ENCODE measurements at places on chromosomes 6 and 20.

DNA sequence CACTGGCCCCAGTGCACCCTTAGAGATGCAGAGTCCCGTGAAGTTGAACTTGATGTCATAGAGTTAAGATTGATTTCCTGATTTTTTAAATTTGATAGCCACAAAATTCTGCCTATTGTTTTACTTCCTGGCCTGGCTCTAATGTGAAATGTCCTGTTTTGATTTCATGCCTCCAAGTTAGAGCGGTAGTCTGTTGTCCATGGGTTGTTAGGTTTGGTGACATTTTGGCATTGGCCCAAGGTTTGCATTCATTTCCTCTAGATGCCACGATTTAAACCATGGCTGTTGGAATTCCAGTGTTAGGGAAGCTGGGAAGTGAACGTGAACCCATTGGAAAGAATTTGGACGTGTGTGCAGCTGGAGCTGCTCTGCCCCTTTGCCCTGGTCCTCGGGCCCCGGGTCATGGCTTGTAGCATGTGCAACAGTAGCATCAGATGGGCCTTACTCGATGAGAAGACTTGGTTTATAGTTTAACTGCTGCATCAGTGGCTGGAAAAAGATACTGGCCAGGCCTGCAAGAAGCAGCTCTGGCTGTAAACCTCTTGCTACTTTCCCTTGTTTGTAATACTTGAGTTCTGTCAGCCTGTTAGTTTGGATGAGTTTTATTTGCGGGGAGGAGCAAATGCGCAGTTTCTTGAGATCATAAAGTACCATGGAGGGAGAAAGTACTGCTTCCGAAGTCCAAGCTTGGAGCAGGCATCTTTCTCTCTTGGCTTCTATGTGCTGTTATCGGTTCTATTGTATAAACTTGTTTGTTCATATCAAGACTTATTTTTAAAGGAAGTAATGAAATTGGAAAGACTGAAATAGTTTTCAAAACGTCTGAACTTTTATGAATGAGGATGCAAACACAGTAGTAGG lies 121.4 kb upstream of the CLDN20 start:
- no peak for DNase-seq

GRCh38 chr6:143517447-143517773 lies 5.9 kb upstream of the FUCA2 start:
- DNase-seq, result no peak

DNA sequence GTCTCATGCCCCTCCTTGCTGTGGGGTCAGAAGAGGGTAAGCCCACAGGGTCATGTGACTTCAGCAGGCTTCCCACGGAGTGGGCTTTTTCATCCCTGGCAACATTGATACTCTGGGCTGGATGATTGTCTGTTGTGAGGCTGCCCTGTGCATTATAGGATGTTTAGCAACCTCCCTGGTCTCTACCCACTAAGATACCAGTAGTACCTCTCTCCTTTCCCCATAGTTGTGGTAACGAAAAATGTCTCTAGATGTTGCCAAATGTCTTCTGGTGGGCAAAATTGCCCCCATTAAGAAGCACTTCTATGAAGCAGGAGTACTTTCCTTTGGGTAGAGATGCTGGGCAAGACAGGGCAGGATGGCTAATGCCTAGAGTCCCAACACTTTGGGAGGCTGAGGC lies 232.5 kb upstream of the ZNF217 start:
- DNase-seq, result no peak

DNA sequence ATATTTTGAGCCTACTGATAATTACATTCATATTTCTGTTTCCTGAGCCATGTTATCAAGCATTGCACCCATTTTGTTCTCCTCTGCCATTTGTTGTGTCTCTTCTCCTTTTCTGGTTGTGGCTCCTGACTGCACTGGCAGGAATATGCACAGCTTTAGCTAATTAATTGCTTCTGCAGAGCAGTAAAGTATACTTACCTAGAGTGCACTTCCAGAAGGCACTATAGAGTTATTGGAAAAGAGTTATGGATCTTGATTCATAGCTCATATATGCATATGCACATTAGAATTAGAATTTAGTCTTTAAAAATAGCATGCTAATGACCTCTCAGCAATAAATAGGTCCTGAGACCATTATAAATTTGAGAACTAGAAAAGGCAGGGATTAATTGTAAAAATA lies 262.6 kb downstream of the NKAIN2 start:
- no peak for DNase-seq

DNA sequence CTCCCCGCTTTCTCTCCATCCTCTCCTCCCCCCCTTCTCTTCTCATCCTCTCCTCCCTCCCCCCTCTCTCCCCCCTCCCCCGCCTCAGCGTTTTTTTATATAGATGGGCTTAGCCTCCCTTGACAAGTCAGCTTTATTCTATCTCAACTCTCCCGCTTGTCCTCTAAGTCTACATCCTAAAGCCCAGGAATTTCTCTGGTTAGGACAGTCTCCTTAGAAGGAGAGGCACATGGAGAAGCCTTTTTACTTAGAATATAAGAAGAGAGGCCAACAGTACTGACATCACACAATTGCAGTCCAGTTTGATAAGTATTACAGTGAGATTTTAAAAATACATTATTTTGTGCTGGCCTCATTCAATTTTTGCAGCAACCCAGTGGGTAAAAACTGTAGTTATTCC lies 83.5 kb downstream of the LYRM2 start:
- DNase-seq, result no peak

DNA sequence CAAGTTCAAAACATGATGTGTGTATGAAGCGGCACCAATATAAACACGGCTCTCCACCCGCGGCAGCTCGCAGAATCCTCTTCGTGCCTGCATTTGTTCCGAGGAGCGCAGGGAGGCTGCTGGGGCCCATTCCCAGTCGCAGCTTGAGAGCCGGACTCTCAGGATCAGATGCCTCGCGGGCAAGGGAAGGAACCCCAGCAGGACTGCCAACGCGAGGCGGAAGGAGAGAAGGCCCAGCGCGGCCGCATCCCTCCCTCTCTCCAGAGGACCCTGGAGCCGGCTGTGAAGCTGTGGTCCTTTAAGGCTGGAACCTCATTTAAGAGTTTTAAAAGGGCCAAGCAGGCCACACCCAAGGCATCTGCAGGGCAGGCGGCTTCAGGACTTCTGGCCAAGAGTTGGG lies 44.2 kb upstream of the ZBP1 start:
- no peak for DNase-seq

GRCh38 chr20:43537921-43538877 lies 20.6 kb upstream of the SGK2 start:
- DNase-seq, result peak; percentile 35

- DNase-seq, result no peak
These were observed 133.1 kb upstream of the BACH2 start for GRCh38 chr6:90429713-90430112.

- DNase-seq, result no peak
These were observed 57.3 kb downstream of the PHACTR3 start for GRCh38 chr20:59661621-59662020.

DNA sequence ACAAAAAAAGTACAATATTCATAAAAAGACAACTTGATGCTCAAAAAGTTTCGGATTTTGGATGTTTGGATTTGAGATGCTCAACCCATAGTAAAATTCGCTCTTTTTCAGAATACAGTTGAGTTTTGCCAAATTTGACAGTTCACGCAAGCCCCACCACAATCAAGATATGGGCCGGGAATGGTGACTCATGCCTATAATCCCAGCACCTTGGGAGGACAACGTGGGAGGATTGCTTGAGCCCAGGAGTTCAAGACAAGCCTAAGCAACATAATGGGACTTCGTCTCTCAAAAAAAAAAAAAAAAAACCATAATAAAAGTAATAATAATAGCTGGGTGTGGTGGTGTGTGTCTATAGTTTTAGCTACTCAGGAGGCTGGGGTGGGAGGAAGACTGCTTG lies 51.3 kb downstream of the PHF20 start:
- no peak for DNase-seq

- no peak for DNase-seq
These were observed 1.7 kb downstream of the AMD1 start for GRCh38 chr6:110876170-110876773.

DNA sequence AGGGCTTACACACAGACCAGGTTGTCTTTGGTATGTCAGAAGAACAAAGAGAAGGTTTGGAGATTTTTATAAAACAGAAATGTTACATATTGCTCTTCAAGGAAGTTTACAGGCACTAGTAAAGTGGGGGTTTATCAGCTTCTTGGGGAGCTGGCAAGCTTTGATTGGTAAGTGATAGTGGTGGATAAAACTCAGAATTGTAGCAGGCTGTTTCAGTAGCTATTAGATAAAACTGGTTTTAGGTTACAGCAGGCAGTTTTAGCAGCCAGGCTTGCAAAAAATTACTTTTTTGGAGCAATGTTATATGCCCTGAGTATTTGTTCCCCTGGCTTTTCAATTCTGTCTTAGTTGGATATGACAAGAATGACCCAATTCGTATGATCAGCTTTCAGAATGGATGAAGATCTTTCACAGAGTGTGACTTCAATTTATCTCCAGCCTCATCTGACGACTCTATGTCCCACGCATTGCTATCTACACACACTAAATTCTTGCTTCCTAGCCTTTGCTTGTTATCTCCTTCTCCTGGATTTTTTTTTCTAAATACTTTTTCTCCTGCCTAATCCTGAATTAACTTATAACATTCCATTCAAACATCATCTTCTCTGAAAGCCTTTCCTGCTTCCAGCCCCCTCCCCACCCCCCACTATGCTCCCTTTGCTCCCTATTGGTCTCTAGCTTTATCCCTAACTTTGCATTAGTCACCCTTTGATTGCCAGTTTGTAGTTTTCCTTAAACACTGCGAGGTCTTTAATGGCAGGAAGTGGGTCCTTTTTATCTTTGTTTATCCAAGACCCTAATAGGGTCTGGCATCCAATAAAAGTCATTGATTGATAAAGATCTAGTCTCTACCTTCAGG lies 1.0 kb upstream of the TOMM34 start:
- no peak for DNase-seq

DNA sequence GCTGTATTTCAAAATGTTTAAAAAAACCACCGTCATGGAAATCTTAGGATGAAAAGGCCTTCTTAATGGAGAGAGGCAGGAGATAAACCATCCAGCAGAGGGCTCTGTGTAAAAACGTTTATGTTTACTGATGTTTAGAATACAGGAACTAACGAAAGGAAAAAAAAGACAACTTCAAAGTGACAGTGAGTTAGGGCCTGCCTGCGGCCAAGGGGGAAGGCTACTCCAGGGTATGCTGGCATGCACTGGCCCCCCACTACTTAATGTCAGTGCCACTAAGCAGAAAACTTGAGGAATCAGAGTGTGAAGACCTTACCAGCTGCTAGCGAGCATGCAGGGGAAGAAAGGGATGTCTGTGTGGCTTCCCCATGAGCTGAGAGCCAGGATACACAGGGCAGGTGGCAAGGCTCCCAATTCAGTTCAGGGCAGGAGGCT lies 47.7 kb downstream of the AKAP7 start:
- DNase-seq, result no peak

DNA sequence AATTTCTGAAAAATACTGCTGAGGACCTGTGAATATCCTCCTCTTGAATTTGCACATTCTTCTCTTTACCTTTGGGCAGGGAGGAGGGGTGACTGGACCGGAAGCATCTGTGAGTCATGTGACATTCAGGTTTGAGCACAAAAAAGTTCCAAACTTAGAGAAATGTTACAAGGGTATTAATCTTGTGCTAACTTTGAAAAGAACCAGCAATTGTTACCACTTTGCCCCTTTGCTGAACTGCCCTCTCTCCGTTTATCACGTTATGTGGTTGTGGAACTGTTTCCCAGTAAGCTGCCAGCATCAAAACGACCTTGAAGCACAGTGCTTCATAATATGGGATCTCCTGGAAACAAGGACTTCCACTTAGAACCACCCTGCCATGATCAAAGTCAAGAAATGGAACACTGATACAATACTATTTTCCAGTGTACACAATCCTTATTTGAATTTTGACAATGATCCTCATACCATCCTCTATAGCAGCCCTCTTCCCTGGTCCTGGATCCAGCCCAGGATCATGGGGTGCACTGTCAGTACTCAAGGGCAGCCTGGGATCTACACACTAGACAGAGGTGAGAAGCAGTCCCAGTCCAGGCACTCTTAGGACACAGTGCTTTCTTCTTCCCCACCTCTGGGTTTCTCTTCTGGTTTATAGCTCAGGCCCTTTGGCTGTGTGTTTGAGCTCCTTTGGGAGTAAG lies 2.3 kb upstream of the TUBB1 start:
- DNase-seq, result no peak

DNA sequence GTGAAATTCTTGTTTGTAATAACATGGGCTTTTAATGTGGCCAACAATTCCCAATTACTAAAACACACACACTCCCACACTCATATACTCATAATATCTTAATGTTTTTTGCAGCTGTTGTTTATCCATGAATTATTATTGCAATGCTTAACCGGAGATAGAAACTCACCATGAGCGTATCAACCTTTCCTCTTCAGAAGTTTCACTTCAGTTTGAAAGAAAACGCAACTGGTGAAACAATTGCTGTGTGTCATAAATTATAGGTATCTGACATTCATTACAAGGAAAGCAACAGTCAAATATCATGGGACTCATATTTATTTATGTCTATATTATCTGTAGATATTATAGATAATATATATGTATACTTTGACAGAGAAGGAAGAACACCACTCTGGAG lies 104.1 kb downstream of the HDGFL1 start:
- no peak for DNase-seq

DNA sequence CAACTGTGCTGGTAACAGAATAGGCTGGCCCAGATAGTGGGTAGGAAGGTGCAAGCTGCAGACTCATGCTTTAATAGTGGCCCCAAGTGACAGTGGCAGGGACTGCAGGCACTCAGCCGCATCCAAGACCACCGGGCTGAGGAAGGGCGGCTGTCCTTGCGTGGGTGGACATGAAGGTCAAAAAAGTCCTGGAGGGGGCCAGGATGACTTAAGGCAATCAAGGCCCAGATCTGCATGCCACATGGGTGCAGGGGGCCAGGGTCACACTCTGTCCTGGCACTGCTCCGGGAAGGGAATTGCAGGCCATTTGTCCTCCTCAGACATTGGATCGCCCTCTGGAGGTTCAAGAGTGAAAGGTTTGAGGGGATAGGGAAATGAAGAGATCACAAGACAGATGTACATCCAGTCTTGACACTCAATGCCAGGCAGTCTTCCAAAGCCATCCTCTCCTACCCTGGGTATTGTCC lies 10.4 kb upstream of the VNN2 start:
- DNase-seq, result no peak

GRCh38 chr6:137775720-137776119 lies 91.3 kb upstream of the TNFAIP3 start:
- DNase-seq, result no peak

GRCh38 chr20:34249291-34249690 lies 8.1 kb downstream of the ASIP start:
- DNase-seq, result no peak

- DNase-seq, result peak; percentile 75
These were observed 659 bp downstream of the MCUR1 start for GRCh38 chr6:13813621-13814175.

- DNase-seq, result no peak
These were observed 80.2 kb downstream of the C6orf118 start for GRCh38 chr6:165229216-165229615.

All from GM19239 (cell line).